ENCODE measurements at places on chromosomes 2 and 18.

GRCh38 chr2:140943867-140944266 lies 1186.9 kb downstream of the LRP1B start:
- no peak for DNase-seq

DNA sequence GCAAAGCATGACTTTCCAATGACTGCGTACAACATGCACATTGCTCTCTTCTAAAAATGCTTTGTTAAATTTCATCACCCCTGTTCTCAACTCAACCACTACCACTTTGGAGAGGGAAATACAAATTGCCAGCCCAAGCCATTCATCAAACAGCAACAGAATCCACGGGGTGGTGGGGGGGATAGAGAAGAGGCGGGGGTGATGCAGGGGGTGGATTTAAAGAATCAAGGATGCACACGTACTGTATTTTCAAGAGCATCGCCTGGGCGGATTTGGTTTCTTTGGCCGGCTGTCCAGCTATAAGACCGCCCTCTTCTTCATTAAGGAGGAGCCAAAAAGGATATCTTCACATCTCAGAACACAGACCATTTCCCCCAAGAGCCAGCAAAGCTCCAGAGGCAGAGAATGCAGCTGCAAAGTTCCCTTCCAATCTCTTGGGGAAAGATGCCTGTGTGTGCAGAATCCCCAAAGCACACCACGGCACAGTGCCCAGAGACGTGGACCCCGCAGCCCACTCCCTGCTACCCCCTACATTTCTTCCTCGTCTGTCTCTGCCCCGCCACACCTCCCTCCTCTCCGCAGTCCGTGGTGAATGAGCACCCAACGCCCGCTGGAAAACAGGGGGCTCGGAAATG lies 977 bp downstream of the SLC8A1 start:
- no peak for DNase-seq

DNA sequence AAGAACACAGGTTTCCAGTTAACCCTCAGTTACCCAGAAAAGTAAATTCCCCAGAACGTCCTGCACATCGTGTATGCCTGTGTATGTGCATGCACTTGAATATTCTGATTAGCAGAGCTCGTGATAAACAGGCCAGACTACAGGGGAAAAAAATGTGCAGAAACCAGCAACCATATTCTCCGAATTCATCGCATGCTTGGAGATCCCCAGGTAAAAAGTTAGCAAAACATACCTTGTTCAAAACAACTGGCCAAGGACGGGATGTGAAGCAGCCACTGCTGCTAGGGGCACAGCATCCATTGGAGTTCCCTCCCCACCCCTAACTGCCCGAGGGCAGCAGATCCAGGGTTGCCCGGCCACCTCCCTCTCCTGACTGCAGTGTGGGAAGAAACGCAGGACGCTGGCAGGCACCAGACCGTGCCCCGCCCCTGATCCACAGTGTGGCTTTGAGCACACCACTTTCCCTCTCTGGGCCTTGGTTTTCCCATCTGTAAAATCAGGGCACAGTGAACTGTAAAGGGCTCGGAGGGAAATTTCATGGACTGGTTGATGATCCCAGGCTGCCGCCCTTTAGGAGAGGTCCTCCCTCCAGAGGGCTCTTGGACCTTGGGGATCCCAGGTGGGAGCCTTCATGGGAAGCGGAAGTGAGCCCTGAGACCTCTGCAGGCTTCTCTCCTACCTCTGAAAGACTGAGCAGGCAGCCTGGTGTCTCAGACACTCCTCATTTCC lies 11.9 kb upstream of the ARID5A start:
- DNase-seq: no peak

GRCh38 chr2:45000921-45001868 lies 8.1 kb downstream of the SIX2 start:
- no peak for DNase-seq

DNA sequence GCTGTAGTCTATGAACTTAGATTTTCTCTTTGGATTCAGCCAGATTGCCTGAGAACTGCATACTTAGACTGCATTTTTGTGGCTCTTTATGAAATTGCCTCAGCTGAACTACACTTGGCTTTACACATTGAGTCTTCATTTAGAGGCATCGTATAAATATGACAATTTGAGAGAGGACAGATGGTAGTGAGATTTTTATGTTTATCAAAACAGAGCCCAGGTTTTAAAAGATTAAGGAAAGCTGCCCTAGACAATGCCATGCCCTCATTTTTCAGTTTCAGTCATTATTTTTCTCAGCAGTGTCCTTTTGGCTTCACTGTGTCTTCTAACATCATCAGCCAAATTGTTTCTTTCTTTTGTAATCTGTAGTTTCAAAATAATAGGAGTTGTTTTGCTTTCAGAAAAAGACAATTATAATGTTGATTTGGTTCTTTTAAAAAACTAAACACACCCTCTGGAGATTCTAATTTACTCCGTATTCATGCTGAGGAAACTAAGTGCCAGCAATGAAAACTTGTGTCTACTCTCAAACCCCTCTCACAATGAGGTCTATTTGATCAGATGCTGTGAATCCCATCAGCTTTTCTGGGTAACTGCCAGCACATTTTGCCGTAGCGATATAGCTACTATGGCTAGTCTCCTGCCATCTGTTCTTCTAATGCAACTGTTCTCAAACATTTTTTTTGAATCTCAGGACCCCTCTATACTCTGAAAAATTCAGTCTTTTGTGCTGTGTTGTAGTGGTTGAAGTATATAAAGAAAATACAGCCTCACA lies 46.2 kb downstream of the TWSG1 start:
- DNase-seq: no peak

GRCh38 chr2:221429741-221430491 lies 142.2 kb downstream of the EPHA4 start:
- DNase-seq: no peak

DNA sequence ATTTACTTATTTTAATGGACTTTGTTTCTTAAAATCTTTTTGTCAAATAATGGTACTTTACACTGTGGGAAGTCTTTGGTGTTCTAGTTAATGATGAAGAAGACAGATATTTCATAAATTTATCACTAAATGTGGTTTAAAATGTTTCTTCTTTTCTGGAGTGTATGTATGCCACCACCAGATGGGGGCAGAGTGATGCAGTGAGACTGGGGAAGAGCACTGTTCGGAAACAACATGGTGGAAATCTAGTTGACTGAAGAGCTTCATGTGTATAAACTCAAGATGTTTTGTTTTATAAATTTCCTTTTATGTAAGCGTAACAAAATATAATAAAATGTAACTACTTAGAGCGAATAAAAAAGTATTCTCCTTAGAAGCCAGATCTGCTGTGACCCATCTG lies 195.1 kb downstream of the KCNE4 start:
- DNase-seq: no peak

- no peak for DNase-seq
Measured at GRCh38 chr18:10745971-10746370, 220.1 kb downstream of the NAPG start.

DNA sequence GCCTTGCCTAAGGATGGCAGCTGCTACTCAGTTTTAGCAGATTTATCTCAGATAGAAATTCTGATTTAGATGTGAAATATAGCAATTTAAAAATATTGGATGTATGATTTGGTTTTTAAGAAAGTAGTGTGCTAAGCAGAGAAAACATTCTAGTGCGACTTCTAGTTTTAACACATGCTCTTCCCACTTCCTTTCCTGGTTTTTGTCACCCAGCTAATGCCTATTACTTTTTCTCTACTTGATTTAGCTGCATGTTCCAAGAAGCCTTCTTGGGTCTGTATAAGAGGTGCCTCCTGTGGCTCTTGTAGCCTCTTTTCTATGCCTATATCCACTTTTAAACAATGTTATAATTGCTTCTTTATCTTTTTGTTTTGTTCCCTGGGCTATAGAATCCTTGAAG lies 53.0 kb downstream of the GPD2 start:
- no peak for DNase-seq

- no peak for DNase-seq
Measured at GRCh38 chr18:46051731-46052461, 20.2 kb downstream of the PSTPIP2 start.

GRCh38 chr2:43269074-43269572 lies 42.7 kb upstream of the ZFP36L2 start:
- DNase-seq: no peak

GRCh38 chr18:46320928-46321711 lies 216.9 kb downstream of the HAUS1 start:
- DNase-seq: no peak

GRCh38 chr18:23890589-23890988 lies 124.0 kb upstream of the TTC39C start:
- DNase-seq: no peak

- no peak for DNase-seq
Measured at GRCh38 chr18:13616525-13617035, 109.8 kb downstream of the FAM210A start.

- no peak for DNase-seq
Measured at GRCh38 chr2:70709275-70710037, 58.5 kb downstream of the ADD2 start.

DNA sequence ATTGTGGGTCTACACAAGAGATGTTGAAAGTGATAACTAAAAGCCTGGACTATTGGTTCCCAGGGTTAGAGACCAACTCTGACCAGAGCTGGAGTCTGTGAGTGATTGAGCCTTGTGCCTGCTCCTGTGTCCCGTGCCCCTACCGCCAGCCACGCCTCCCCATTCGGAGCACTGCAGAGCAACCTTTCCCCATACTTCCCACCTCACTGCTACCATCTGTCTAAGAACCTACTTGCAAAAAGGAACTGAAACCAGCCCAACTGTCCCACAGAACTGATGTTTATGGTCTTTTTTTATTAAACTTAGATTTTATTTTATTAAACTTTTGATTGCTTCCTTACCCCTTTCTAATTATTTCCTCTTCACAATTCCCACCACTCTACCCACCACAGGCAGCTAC lies 300.3 kb upstream of the MGAT5 start:
- DNase-seq: no peak

- DNase-seq: no peak
Measured at GRCh38 chr2:105761931-105762515, 17.3 kb downstream of the NCK2 start.

GRCh38 chr2:196365923-196366322 lies 194.5 kb upstream of the STK17B start:
- no peak for DNase-seq

DNA sequence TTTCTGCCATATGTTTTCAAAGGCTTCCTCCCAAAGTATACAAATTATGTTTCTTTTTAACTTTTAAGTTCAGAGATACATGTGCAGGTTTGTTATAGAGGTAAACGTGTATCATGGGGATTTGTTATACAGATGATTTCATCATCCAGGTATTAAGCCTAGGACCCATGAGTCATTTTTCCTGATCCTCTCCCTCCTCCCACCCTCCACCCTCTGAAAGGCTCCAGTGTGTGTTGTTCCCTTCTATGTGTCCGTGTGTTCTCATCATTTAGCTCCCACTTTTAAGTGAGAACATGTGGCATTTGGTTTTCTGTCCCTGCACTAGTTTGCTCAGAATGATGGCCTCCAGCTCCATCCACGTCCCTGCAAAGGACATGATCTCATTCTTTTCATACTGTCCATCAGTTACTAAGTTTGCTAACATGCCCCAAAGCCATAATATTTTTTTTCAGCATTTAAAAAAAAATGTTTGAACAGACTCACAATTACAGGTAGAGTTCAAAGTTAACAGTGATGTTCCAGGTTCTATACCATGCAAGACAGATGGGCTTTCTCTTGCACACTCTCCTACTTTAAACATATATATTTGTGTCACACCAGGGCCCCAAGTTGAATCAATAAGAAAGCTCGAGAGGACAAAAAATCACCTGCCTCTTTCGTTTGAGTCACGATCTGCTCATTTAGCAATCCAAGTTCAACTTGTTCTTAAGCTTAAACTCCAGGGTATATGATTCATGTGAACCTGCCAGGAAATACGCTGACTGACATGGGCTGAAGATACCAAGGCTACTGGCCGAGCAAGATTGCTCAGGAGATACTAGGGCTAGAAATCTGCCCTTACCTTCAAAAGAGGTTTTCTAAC lies 77.6 kb downstream of the AP1S3 start:
- no peak for DNase-seq

DNA sequence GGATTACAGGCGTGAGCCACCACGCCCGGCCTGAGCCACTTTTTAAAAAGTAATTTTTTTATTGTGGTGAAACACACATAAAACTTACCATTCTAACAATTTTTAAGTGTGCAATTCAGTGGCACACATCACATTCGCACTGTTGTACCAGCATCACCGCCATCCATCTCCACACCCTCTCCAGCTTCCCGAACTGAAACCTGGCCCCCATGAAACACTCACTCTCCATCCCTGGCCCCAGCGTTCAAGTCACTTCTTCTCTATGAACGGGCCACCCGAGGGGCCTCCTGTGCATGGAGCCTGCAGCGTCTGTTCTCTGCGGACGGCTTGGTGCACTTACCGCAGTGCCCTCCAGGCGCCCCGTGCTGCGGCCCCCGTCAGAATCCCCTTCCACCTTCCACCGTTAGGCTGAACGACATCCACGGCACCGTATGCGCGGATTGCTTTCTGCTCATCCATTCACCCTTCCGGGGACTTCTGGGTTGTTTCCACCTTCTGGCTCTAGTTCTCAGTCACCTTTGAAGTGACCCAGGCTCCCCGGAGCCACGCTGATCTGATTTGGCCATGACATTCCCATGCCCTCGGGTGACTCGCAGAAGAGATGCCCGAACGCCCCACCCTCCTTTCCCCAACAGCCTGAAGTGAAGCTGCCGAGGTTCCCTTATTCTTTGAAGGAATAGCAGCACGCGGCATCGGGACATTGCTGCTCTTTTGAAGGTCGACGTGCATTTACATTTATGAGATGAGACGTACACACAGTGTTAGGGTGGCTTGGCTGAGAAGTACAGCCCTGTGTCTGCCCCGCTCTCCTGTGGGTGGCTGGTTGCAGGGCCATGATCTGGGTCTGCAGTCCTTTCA lies 134.4 kb downstream of the MBP start:
- no peak for DNase-seq

GRCh38 chr2:181677912-181678586 lies 2.3 kb downstream of the NEUROD1 start:
- no peak for DNase-seq

DNA sequence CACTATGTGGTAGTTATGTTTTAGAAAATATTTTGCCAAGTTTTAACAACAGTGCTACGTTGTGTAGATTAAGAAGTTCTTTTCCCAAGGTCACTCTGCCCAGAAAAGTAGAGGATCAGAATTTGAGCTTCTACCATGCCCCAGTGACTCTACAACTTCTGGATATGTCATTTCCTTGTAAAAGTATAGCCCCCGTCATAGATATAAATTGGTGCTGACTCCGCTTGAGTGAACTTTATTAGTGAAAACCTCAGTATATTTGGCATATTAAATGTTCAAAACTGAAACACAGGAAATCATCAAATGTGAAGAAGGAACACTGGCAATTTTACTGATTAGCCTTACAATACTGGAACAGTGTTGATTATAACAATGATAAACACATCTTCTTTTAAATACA lies 256.7 kb upstream of the UBE2E3 start:
- no peak for DNase-seq

- DNase-seq: no peak
Measured at GRCh38 chr2:226790011-226790410, 9.6 kb downstream of the IRS1 start.

DNA sequence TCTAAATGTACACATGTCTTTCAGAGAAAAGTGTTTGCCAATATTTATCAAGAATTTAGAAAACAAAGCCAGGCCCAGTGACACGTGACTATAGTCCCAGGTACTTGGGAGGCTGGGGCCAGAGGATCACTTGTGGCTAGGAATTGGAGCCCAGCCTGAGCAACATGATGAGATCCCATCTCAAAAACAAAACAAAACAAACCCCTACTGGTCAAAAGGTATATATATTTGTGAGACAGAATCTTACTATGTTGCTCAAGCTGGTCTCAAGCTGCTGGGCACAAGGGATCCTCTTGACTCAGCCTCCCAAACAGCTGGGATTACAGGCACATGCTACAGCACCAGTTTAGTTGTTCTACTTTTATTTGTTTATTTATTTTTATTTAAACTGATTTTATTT lies 79.2 kb downstream of the ZDBF2 start:
- no peak for DNase-seq

- DNase-seq: no peak
Measured at GRCh38 chr2:205115511-205115910, 566.8 kb upstream of the NRP2 start.

All from stimulated activated CD8-positive, alpha-beta memory T cell treated with anti-CD3 and anti-CD28 coated beads, Interleukin-7, amount 100 ng/mL, for 1 hour (primary cell).